ENCODE measurements at places on chromosomes 7 and 10.

GRCh38 chr7:77532247-77532646, 4.8 kb upstream of the PTPN12 start:
- DNase-seq = no peak

GRCh38 chr7:6448943-6449543, 1.3 kb upstream of the DAGLB start:
- DNase-seq = no peak

- DNase-seq = no peak
Observed at GRCh38 chr7:21844742-21845141, 101.0 kb downstream of the CDCA7L start.

GRCh38 chr7:158828133-158829020, 932 bp downstream of the ESYT2 start:
- DNase-seq = no peak

- peak; percentile 22 for DNase-seq
Observed at GRCh38 chr7:30671793-30672465, 10.3 kb downstream of the CRHR2 start.

DNA sequence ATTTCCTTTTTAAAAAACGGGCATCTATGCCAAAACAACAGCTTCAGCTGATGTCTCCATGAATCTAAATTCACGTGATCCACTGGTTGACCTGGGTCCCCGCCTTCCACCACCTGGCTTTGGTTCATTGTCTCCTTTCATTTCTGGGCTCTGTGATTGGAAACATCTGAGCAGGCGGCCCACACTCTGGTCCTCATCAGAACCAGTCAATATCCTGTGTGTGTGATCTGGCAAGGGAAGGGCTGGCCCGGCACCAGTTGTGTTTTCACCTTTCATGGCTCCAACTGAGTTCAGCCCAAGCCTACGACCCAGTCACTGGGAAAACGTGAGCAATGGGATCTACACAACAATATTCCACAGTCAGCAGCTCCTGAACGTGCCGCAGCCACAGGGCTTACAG, 46.2 kb downstream of the PARP12 start:
- DNase-seq = no peak

DNA sequence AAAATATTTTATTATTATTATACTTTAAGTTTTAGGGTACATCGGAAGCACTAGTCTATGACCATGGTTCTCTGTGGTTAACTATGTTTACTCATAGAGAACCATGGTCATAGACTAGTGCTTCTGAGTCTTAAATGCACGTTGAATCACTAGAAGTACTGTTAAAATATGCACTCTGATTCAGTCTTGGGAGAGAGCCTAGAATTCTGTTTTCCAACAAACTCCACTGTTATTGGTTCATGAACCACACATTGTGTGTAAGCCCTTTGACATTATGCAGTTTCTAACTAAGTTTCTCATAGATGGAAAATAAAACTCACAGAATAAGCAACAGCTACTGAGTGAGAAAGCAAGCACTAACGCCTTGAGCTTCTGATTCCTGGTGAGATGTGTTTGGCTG, 1120.6 kb downstream of the SORCS1 start:
- no peak for DNase-seq

- DNase-seq = no peak
Observed at GRCh38 chr7:155917836-155918430, 105.7 kb upstream of the SHH start.

GRCh38 chr7:155833651-155834050, 21.4 kb upstream of the SHH start:
- no peak for DNase-seq

- DNase-seq = no peak
Observed at GRCh38 chr7:71625545-71625944, 493.6 kb downstream of the GALNT17 start.

GRCh38 chr10:105857268-105858264, 1216.5 kb downstream of the SORCS3 start:
- DNase-seq = no peak

- DNase-seq = no peak
Observed at GRCh38 chr10:87593702-87594101, 66.0 kb upstream of the PAPSS2 start.

All from non-pigmented ciliary epithelial cell (primary cell).